Gastrocnemius medialis (tissue), 4 donors: ENCODE measurements at places on chromosomes 4 and X. TPM values are rescaled to one million over a fixed set of nuclear protein-coding genes. Genes with fewer than 3 reads are reported as not detected.

GRCh38 chr4:44670506-44671199, 7.6 kb upstream of the GUF1 start:
- H3K36me3 ChIP-seq, result no peaks in the 10 kb centered on the region
- no peaks in the 10 kb centered on the region for H3K27me3 ChIP-seq
- peaks cover 9% of the 10 kb centered on the region for H3K4me1 ChIP-seq
- H3K27ac ChIP-seq, result peak overlapping the region; percentile 50
- no peak overlapping the region for H3K4me3 ChIP-seq
- DNase-seq, result no peak

DNA sequence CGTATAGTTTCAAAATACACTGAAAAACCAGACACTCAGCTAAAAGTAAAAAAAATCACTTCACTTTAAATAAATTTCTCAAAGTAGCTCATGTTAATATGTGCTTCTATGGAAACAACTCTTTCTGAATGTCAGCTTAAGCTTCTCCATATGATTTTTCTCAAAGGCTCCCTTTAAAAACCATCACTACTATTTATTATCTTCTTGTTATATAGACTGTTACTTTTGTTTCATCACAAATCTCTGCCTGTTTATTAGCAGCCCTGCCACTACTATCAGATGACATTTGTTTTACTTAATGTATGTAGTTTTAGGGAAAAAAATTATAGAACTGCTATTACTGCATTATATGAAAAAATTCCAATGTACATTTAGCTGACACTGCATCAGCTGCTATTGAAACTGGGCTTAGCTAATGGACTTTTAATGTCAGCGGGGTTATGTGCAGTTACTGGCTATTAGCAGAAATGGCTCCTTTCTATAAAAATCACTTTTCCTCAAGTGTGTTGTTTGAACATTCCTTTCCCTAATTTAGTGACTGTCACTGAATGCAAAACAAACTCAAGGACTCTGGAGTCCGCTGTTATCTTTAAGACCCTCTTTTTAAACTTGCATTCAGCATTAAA, 10.8 kb downstream of the UNC5C start:
- H3K27ac ChIP-seq, result no peak overlapping the region
- H3K27me3 ChIP-seq, result peaks cover 6% of the 10 kb centered on the region
- DNase-seq, result no peak
- H3K4me3 ChIP-seq, result no peak overlapping the region

DNA sequence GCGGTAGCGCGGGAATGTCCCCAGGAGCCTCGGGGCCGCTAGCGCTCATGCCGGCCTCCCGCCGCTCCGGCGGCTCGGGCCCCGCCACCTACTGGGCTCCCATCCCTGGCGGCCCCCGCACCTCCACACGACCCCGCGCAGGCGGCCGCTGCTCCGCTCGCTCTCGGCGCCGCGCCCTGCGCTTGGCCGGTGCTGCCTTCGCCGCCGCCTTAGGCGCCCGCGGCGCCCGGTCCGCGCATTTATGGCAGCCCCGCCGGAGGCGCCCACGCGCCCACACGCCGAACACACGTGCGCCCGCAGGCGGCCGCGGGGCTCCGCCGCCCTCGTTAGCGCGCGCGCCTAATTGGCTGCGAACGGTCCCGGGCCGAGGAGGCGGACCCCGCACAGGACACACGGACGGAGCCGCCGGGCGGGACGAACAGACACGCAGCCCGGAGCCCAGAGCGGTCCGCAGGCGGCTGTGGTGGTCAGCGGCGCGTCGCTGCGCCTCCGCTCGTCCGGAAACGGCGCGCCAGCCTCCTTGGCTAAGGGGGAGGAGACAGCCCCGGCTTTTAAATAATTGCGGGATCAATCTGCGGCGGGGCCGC, at the start of gene NKX1-1:
NKX1-1 (minus strand) TSS at position 49 of the 587 bp plus-strand sequence; CDS start at position 49, 0 bp downstream.
- H3K4me3 ChIP-seq, result no peak within 1 kb of the TSS
- no peak for DNase-seq
- H3K4me1 ChIP-seq, result peaks cover 6% of the 10 kb centered on the region
- peaks cover 82% of the 10 kb centered on the region for H3K27me3 ChIP-seq

GRCh38 chr4:120796271-120796670, 126.3 kb downstream of the PRDM5 start:
- no peak for DNase-seq
- peaks cover 2% of the 10 kb centered on the region for H3K4me1 ChIP-seq
- no peaks in the 10 kb centered on the region for H3K27me3 ChIP-seq
- H3K36me3 ChIP-seq, result no peaks in the 10 kb centered on the region
- no peak overlapping the region for H3K4me3 ChIP-seq

DNA sequence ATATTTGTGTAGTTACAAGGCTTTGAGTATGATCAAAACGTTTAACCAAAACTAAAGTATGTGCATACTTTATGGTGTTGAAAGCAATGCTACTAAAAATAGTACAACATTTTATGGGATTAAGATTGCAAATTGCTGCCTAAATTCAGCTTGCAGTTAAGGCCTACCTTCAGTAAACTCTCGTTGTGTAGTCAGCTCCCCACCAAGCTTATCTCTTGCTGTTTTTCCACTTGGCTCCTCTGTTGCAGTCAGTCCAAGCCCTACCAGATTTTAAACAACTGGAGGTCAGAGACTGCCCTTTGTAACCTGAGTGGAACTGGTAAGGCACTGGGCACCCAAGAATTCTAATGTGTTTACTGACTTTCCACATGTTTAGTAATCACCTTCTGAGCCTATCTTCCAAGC, 25.7 kb downstream of the AFF1 start:
- no peak for DNase-seq
- no peaks in the 10 kb centered on the region for H3K27me3 ChIP-seq
- H3K36me3 ChIP-seq, result no peaks in the 10 kb centered on the region
- H3K4me3 ChIP-seq, result no peak overlapping the region
- peaks cover 30% of the 10 kb centered on the region for H3K4me1 ChIP-seq

DNA sequence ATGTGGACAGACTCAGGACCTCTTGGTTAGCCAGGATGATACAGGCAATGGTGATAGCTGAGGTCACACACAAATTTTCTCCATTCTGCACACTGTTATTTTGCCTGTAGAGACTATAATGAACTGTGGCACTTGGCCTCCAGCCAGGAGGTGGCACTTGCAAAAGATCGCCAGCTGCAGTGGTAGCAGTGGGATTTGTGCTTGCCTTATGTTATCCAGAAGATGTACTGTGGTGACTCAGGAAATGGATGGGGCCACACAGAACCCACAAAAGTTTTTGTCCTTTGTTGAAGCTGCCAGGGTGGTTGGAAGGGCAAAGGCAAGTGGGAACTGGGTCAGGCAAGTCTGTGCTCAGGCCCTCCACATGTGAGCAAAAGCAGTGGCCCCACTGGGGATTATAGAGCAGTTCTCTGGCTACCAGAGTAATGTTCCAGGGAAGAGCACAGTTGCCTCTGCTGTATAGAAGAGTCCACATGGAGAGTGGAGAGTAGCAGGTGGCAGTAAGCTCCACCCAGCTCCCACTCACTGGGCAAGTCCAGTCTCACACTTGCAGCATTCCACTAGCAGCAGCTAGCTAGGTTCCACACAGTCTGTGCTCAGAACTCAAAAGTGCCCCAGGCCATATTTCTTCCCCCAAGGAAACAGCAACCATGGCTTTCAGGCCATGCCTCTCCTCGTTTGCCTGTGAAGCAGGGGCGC, 5.9 kb upstream of the C4orf17 start:
- no peaks in the 10 kb centered on the region for H3K4me1 ChIP-seq
- no peak overlapping the region for H3K27ac ChIP-seq
- no peak overlapping the region for H3K4me3 ChIP-seq
- H3K36me3 ChIP-seq, result no peaks in the 10 kb centered on the region
- H3K27me3 ChIP-seq, result no peaks in the 10 kb centered on the region

DNA sequence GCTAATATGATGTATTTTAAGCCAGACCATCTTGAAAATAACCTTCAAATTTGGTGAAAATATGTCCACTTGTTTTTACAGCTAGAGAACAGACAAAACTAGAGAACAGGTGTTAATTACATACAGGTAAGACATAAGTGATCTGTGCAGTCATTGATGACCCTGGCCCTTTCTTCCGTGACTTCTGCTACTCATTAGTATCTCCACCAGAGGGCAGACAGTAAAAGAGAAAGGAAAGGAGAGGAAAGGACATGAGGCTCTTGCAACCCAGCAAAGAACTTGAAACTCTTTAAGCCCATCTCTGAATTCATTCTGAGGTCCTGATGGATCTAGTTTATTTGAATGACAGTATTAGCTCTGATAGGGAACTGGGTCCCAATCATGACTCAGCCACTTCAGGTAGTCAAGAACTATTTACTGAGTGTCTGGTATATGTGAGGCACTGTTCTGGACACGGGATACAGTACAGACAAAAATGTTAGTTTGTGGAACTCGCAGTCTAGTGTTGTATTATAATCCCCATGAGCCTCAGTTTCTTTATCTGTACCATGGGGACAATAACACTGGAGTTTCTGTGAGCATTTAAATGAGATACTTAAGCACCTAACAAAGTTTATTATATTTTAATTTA, 121.0 kb upstream of the TEX13D start:
- H3K27me3 ChIP-seq, result no peaks in the 10 kb centered on the region
- no peak overlapping the region for H3K4me3 ChIP-seq
- no peak for DNase-seq
- no peak overlapping the region for H3K27ac ChIP-seq
- no peaks in the 10 kb centered on the region for H3K36me3 ChIP-seq
- peaks cover 10% of the 10 kb centered on the region for H3K4me1 ChIP-seq

DNA sequence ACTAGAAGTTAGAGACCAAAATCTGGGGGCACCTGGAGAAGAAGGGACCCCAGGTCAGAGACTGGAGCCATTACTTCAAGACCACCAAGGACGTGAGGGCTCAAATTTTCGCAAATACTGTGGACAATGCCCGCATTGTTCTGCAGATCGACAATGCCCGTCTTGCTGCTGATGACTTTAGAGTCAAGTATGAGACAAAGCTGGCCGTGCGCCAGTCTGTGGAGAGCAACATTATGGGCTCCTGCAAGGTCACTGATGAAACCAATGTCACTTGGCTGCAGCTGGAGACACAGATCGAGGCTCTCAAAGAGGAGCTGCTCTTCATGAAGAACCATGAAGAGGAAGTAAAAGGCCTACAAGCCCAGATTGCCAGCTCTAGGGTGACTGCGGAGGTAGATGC, 101.2 kb downstream of the NCAPG start:
- no peak overlapping the region for H3K27ac ChIP-seq
- no peaks in the 10 kb centered on the region for H3K27me3 ChIP-seq
- H3K4me1 ChIP-seq, result no peaks in the 10 kb centered on the region
- no peak overlapping the region for H3K4me3 ChIP-seq
- H3K36me3 ChIP-seq, result no peaks in the 10 kb centered on the region

- H3K27ac ChIP-seq, result peak overlapping the region; percentile 96
- DNase-seq, result peak; percentile 99
- no peaks in the 10 kb centered on the region for H3K27me3 ChIP-seq
- peaks cover 18% of the 10 kb centered on the region for H3K4me1 ChIP-seq
- H3K36me3 ChIP-seq, result no peaks in the 10 kb centered on the region
Measured at GRCh38 chr4:52712251-52713130, 38.7 kb downstream of the ERVMER34-1 start.

DNA sequence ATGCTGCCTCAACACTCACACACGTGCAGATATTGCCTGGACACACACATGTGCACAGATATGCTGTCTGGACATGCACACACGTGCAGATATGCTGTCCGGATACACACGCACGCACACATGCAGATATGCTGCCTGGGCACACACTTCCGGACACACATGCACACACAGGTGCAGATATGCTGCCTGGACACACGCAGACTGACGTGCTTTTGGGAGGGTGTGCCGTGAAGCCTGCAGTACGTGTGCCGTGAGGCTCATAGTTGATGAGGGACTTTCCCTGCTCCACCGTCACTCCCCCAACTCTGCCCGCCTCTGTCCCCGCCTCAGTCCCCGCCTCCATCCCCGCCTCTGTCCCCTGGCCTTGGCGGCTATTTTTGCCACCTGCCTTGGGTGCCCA, 14.7 kb downstream of the FGFRL1 start:
- no peak for DNase-seq
- no peak overlapping the region for H3K4me3 ChIP-seq
- no peak overlapping the region for H3K27ac ChIP-seq

DNA sequence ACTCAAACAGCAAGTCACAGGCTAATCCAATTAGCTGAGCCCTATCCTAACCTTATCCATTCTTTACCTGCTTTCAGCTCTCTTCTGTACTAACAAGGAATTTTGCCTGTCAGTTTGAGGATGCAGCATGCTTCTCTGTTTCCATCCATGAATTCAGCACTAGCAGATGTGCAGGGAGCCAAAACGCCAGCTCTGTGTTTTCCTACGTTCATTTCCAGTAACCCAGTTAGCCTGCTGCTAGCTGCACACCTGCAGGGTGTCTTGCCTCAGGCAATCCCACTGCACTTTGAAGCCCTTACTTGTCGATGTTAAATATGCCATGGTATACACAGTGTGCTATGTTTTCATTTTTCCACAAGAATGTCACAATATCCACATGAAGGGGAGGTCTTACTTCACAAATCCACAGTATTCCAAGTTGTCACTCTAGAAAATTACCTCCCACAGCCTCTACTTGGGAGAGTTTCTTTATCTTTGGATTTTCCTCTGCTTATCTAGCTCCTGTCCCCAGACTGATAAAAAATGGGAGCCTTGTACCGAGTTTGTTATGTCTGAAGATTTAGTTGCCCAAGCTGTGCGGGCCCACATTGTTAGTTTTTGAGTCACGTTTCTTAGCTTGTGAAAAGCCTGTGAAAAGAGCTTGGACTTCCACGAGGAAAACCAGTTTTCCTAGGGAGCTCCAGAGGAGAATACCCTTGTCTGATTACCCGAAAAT, 127.6 kb upstream of the HHIP start:
- no peak for DNase-seq
- no peaks in the 10 kb centered on the region for H3K27me3 ChIP-seq
- H3K4me1 ChIP-seq, result no peaks in the 10 kb centered on the region
- H3K27ac ChIP-seq, result no peak overlapping the region

GRCh38 chr4:114311787-114312186, 286.8 kb upstream of the UGT8 start:
- H3K4me1 ChIP-seq, result no peaks in the 10 kb centered on the region
- no peaks in the 10 kb centered on the region for H3K27me3 ChIP-seq
- H3K27ac ChIP-seq, result no peak overlapping the region
- no peak overlapping the region for H3K4me3 ChIP-seq
- no peaks in the 10 kb centered on the region for H3K36me3 ChIP-seq

- no peak overlapping the region for H3K4me3 ChIP-seq
- H3K36me3 ChIP-seq, result no peaks in the 10 kb centered on the region
- no peak overlapping the region for H3K27ac ChIP-seq
- DNase-seq, result no peak
- no peaks in the 10 kb centered on the region for H3K4me1 ChIP-seq
Measured at GRCh38 chrX:5971300-5971699, 257.4 kb downstream of the NLGN4X start.

GRCh38 chrX:136572030-136572429, 40.0 kb downstream of the VGLL1 start:
- H3K27ac ChIP-seq, result no peak overlapping the region
- H3K27me3 ChIP-seq, result no peaks in the 10 kb centered on the region
- DNase-seq, result no peak
- H3K4me1 ChIP-seq, result no peaks in the 10 kb centered on the region
- H3K36me3 ChIP-seq, result no peaks in the 10 kb centered on the region

The AASDH gene
- total RNA-seq, result 4.2 TPM

The C4orf36 gene
- not detected for total RNA-seq

The MGAT4D gene
- not detected for total RNA-seq

The MND1 gene
- total RNA-seq, result not detected

The DHX15 gene
- total RNA-seq, result 52.8 TPM

The RADX gene
- total RNA-seq, result 0.36 TPM

The MAGEA9B gene
- total RNA-seq, result not detected

The TCEANC gene
- total RNA-seq, result 3.4 TPM

The SERPINA7 gene
- not detected for total RNA-seq
